ACHN (cell line): ENCODE measurements at places on chromosomes 3 and 15.

- peak; percentile 45 for DNase-seq
Observed at GRCh38 chr15:33994005-33994615, 25.8 kb downstream of the CHRM5 start.

GRCh38 chr15:55279746-55280351 is 9.8 kb downstream of the RAB27A start:
- DNase-seq = peak; percentile 80

GRCh38 chr3:169150343-169150742 is 513.2 kb downstream of the MECOM start:
- no peak for DNase-seq

DNA sequence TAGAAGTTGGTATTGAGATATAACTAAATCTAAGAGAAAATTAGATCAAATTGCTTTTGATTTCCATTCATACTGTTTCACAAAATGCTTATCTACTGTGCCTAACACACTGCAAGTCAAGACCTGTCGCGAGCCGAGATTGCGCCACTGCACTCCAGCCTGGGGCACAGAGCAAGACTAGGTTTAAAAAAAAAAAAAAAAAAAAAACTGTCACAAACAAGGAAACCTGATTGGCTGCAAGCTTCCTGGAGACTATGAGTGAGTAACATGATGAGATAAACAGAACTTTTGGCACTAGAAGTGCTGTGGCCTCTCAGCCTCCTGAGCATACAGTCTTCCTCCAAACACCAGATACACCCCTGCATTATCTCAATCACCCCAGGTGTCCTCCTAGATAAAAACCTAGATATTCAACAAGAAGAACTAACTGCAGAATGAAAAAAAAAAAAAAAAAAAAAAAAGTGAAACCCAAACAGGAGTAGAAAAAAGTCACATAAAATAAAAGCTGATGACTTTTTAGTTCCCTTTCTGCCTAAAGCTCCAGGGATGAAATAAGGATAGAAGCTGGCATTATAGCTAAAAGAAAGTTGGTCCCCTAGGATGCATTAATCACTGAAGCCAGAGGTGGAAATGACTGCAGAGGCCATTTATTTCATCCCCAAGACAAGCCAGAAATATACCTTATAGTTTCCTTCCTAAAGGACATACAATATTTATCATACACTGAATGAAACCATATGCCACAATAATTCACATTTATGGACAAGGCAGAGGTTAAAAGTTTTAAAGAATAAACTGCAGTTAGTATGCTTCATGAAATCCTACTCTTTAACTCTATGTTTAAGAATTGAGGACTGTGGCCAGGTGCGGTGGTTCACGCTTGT is 82.4 kb downstream of the P3H2 start:
- DNase-seq = peak; percentile 81

GRCh38 chr3:121165397-121165837 is 257.4 kb downstream of the STXBP5L start:
- DNase-seq = no peak

GRCh38 chr3:66980791-66981190 is 17.3 kb upstream of the KBTBD8 start:
- no peak for DNase-seq

DNA sequence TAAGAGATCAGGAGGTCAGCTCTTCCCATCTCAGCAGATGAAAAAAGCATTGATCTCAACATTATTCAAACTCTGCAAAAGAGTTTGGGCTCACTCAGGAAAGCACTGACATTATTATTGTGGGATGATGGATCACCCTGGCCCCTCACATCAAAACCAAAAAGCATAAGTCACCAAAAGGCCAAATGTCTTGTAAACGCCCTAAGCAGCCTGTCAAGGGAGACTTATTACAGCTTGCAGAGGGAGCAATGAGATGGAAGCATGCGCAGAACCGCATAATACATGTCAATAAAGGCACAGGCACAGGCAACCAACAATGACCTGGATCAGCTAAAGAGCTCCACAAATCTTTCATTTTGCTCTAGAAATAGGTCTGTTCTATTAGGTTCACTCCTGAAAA is 4.6 kb downstream of the FSIP1 start:
- no peak for DNase-seq
